ENCODE measurements at places on chromosomes 16 and 17.
A peak's percentile ranks its signal among the peaks of the same experiment; 100 is the strongest.

- peak; percentile 100 for DNase-seq
Observed at GRCh38 chr17:67421869-67422273, 44.8 kb downstream of the PITPNC1 start.

GRCh38 chr17:163514-164098 lies 17.8 kb downstream of the DOC2B start:
- DNase-seq = no peak

DNA sequence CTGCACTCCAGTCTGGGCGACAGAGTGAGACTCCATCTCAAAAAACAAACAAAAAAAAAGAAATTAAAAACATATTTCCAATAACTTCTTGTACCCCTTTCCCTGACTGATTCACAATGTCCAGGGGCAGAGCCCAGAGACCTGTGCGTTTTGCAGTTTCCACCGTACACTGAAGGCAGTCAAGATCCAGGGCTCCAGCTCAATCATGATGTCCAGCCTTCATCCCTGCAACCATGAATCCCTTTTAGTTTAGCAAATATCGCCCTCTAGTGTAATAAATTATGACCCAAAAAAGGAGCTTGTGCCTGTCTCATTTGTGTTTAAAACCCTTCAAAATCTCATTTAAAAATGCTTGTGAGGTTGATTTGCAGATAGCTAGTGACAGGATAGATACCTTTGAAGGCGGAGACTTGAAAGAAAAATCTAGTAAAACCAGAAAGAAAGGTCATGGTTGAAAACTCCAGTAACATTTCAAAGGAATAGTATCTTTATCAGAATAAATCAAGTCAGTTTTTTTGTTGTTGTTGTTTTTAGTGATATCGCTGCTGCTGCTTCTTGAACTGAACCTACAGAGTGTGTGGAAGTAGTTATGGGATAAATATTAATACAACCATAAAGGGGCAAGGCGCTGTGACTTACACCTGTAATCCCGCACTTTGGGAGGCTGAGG lies 3.7 kb upstream of the ERN1 start:
- DNase-seq = peak; percentile 75

- peak; percentile 59 for DNase-seq
Observed at GRCh38 chr17:76793775-76794174, 55.9 kb downstream of the MFSD11 start.

DNA sequence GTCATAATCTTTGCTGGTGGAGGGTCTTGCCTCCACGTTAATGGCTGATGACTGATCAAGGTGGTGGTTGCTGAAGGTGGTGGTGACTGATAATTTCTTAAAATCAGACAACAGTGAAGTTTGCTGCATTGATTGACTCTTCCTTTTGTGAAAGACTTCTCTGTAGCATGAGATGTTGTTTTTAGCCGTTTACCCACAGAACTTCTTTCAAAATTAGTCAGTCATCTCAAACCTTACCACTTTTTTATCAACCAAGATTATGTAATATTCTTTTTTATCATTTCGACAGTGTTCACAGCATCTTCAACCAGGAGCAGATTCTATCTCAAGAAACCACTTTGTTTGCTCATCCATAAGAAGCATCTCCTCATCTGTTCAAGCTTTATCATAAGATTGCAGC lies 5.9 kb downstream of the UQCRC2 start:
- no peak for DNase-seq

GRCh38 chr17:73952082-73952479 lies 251.4 kb upstream of the RPL38 start:
- DNase-seq = no peak

DNA sequence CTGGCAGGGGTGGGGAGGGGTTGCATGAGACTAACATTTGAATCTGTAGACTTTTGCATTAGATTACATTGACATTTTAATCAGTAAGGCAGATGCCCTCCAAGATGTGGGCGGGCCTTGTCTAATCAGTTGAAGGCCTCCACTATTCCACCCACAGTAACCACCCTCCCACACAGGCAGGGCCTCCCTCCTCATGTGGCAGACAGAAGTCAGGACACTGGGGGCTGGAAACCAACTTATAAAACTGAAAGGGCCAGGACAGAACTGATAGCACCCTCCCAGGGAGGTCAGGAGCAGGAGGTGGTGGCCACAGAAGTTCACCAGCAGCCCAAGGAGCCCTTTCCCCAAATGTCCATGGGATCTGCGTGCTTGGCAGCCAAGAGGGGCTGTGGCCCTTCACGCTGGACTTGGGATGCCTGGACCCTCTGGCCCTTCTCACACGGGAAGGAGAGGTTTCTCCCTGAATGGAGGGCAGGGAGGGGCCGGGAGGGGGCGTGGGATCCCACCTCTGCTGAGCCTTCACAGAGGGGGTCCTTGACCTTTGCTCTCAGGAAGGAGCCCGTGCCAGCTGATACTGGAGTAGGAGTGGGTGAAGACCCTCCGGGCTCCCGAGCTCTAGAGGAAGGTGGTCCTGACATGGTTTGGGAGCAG lies 4.6 kb downstream of the PYCR1 start:
- DNase-seq = no peak

DNA sequence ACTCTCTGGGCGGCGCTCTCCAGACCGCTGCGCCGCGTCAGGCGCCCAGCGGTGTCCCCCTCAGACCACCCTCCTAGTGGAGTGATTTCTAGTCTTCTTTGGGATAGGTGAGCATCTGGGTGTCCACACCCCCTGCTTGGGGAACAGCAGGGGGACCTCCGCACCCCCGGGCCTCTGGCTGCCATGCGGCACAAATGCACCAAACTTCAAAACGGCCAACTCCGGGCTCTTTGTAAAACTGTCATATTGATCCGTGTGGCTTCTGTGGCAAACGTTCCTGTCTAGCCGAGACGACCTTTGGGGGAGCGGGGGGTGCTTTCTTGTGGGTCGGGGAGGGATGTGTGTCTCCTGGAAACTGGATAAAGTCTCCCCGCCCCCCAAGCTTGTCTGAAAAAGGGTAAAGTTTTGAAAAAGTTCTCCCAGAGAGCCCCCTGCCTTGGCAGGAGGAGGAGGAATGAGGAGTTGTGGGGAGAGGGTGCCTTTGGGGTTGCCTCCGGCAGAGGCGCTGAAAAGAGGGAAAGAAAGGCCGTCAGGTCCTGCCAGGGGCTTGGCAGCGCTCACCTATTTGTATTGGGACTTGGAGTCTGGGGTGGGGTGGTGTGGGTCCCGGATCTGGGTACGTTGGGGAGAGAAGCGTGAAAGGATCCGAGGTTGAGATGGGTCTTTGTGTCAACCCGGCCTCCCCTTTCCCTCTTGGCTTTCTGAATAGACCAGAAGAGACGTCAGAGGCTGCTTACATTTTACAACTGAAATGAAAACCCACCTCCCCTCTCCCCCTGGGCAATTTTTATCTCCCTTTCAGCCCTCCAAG lies 2.2 kb upstream of the CHD3 start:
- peak; percentile 30 for DNase-seq

DNA sequence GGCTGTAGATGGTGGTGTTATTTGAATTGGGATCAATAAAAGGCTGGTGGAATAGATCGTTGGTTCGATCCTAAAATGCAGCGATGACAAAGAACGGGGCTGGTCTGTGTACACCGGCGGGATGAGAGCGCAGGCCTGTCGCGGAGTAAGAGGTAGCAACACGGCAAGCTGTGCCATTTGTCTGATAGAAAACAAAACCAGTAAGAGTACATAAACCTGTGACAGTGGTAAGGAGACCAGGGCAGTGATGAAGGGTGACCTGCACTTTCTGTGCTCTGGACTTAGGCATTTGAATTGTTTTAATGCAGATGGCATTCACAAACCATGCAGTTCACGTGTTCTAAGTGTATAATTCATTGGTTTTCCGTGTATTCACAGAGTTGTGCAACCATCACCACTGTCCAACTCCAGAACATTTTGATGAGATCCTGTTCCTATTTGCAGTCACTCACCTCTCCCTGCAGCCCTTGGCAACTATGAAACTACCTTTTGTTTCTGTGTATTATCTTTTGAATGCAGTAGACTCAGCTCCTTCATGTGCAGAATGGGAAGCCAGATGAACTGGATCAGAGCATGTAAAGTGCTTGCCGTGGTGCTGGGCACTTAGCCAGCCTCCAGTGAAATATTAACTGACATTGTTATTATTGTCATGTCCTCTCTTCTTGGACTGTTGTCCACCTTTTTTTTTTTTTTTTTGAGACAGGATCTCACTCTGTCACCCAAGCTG lies 286.1 kb downstream of the SNX29 start:
- no peak for DNase-seq

- DNase-seq = no peak
Observed at GRCh38 chr16:85385463-85386331, 227.4 kb upstream of the GSE1 start.

DNA sequence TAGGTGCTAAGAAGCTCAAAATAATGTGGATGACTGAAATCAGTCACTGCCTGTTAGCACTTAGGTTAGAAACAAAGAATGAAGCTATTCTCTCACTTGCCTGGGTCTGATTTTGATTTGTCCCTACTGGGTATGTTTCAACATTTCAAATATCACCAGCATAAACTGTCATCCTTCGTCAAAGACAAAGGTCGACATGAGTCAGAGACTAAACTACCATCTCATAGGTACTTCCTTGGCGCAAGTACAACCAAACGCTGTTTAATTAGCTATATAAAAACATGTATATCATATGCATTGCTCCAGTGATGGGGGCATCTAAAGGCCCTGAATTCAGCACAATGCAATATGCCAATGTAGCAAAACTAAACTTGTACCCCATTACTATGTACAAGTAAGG lies 4.0 kb downstream of the AKTIP start:
- no peak for DNase-seq

DNA sequence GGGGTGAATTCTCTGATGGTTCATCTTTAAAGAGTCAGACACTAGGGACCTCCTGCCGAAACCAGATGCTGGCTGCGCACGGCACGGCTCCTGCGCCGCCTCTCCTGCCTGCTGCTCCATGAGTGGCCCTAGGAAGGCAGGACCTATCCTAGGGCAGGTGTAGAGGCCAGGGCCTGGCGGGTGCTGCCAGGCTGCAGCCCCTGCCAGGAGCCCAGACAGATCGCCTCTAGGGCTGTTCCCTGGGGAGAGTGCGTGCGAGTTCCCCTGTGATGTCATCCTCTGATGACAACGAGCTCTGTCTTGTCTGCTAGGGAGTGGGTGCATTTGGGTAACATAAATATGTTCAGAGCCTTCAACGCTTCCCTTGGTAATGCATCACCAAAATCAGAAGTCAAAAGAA lies 23.9 kb downstream of the SLC38A10 start:
- no peak for DNase-seq

DNA sequence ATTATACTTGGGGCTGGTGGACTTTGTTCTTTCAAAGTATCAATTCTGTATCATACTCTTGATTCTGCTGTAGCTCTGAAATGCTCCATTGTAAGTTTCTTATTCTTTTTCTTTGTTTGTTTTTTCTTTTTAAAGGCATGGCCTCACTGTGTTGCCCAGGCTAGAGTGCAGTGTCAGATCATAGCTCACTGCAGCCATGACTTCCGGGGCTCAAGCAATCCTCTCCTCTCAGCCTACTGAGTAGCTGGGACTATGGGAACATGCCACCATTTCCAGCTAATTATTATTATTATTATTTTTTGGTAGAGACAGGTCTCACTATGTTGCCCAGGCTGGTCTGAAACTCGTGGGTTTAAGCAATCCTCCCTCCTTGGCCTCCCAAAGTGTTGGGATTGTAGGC lies 38.9 kb upstream of the METTL9 start:
- DNase-seq = no peak

GRCh38 chr16:10988879-10989278 lies 44.5 kb downstream of the CLEC16A start:
- DNase-seq = no peak

- no peak for DNase-seq
Observed at GRCh38 chr17:41870627-41871026, 5.4 kb upstream of the KLHL11 start.

DNA sequence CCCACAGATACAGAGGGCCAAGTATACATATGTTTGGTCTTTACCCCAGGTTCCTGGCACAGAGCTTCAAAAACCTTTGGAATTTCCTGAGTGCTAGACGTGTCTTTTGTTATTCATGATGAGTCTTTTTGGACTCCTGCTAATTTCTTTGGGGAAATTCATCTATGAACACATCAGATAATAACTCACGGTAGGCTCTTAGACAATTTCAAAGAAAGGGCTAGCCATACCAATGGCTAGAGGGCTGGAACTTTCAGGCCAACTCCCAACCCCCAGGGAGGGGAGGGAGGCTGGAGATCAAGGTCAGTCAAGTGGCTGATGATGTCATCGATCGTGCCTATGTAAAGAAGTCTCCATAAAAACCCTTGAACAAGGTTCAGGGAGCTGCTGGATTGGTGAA lies 101.9 kb downstream of the STX8 start:
- DNase-seq = peak; percentile 74
